ENCODE measurements at places on chromosomes 5 and 9.

GRCh38 chr5:138603249-138603920 lies 28.2 kb upstream of the HSPA9 start:
- DNase-seq = no peak

DNA sequence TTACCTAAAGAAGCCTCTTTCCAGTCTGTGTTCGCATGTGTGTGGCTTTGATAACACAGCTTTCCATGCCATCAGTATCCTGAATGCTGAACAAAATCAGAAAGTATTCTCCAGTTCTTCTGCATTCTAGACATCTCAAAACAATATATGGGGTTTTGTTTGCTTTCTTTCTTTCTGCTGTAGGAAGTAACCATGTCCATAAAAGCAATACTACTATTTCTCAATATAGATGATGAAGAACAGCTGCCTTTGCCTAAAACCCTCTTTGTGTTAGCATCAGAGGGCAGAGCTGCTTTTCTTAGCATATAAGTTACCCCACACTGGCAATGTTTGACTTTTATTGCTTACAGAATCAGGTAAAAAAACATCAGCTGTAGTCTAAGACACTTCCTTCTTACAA lies 963.6 kb downstream of the CDH12 start:
- DNase-seq = no peak

- DNase-seq = no peak
Observed at GRCh38 chr9:108612513-108612912, 243.3 kb downstream of the ACTL7B start.

DNA sequence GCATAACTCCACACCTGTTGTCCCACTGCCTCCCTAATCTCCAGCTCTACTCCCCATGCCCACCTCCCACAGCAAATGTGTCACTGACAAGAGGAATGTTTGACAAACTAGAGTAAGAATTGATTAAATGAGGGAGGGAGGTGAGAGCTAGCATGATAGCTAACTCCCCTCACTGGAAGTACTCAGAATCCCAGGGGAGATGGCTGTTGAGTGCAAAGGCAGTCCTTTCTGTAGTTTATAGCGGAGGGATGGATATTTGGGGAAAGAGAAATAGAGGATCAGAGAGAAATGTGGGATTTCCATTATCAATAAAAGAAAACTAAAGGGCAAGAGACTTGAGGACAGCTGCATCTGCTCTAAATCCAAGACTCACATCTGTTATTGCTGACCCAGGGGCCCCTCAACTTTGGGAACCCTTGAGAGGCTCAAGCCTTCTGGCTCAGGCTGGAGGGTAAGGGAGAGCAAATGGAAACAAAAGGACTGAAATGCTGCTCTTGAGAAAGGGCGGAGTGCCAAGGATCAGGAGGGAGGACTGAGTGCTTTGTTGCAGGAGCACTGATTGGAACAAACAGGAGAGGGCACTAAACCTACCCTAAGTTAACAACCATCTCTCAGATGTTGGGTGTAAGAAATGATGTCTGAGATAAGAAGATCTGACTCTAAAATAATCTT lies 372.1 kb downstream of the NTRK2 start:
- no peak for DNase-seq

- DNase-seq = no peak
Observed at GRCh38 chr5:170296036-170296934, 1.3 kb downstream of the LCP2 start.

DNA sequence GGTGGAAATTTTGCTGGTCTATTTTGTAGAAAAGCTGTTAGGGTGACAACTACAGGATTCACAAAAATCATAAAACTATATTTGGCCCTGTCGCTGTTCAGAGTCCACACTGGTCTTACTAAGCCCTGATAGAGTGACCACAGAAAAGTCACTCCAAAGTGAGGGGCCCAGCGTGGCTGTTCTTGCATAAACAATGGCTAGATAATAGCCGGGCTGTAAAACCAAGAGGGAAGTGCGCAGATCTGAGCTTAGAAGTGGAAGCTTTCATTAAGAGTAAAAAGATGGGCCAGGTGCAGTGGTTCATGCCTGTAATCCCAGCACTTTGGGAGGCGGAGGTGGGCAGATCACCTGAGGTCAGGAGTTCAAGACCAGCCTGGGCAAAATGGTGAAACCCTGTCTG lies 15.5 kb upstream of the CTSL start:
- DNase-seq = no peak

- DNase-seq = no peak
Observed at GRCh38 chr5:148384380-148384737, 601 bp downstream of the FBXO38 start.

GRCh38 chr9:125841444-125841843 lies 94.3 kb downstream of the PBX3 start:
- no peak for DNase-seq

- DNase-seq = no peak
Observed at GRCh38 chr9:136042541-136042940, 52.5 kb downstream of the NACC2 start.

GRCh38 chr5:79349047-79349446 lies 113.1 kb downstream of the JMY start:
- no peak for DNase-seq

DNA sequence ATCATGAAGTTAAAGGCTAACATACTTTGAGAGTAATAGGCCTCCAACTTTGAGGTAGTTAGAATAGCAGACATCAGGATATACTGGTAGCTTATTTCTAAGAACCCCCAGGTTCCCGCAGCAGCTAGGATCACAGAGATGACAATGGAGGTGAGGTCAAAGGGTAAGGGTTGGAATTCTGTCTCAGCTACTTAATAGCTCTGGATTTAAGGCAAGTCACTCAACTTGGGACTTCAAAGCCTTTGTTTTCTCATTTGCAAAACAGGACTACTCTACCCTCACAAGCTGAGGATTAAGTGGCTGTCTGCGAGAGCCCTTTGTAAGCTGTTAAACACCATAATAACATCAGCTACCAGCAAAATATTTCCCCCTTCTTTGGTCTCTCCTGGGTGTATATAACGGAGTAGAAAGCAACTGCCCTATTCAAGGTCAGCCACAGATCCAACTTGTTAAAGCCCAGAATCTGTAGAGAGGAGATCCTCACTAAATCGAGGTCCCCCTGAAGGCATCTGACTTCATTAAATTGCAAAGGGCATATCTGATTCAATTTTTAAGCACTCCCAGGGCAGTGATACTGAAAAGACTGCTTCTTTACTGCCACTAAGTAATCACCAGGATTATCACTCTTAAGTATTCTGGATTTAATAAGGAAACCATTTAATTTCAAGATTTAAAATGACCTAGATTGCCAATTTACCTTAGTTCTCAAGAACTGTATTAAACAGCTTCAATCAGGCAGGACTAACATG lies 104.7 kb downstream of the DCP2 start:
- DNase-seq = no peak

GRCh38 chr5:97525780-97526179 lies 342.7 kb upstream of the RIOK2 start:
- no peak for DNase-seq

GRCh38 chr5:158644301-158644700 lies 455.4 kb downstream of the EBF1 start:
- no peak for DNase-seq

GRCh38 chr5:170275376-170275994 lies 22.1 kb downstream of the LCP2 start:
- peak; percentile 32 for DNase-seq

DNA sequence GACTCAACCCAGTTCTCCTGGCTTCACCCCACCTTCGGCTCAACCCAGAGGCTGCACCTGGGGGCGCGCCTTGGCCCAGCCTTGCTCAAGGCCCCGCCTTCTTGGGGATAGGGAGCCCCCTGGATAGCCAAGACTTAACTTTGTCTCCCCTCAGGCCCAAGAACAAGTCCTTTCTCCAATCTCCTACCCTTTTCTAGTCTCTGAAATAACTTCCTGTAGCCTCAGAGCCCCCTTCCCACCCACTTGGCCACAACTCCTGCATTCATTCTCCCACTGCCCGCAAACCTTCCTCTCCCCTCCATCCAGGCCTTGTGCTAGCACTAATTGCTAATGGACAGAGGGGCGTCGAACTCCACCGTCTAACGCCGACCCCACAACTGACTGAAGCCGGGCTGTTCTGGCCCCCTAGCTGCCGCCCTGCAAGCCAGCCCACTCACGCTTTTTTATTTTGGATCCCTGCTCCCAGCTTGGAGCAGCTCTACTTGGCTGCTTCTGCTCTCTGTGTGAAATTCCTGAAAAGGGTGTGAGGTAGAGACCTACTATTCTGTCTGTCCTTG lies 579 bp upstream of the ASTN2 start:
- no peak for DNase-seq

GRCh38 chr9:117095081-117095480 lies 319.8 kb downstream of the ASTN2 start:
- no peak for DNase-seq

DNA sequence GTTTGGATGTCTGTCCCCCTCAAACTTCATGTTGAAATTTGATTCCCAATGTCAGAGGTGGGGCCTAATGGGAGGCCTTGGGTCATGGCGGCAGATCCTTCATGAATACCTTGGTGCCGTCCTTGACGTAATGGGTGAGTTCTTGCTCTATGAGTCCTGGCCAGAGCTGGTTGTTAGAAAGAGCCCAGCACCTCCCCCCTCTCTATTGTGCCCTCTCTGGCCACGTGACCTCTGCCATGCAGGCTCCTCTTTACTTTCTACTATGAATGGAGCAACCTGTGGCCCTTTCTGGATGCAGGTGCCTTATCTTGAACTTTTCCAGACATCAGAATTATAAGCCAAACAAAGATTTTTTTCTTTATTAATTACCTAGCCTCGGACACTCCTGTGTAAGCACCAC lies 40.7 kb downstream of the FNBP1 start:
- DNase-seq = no peak

DNA sequence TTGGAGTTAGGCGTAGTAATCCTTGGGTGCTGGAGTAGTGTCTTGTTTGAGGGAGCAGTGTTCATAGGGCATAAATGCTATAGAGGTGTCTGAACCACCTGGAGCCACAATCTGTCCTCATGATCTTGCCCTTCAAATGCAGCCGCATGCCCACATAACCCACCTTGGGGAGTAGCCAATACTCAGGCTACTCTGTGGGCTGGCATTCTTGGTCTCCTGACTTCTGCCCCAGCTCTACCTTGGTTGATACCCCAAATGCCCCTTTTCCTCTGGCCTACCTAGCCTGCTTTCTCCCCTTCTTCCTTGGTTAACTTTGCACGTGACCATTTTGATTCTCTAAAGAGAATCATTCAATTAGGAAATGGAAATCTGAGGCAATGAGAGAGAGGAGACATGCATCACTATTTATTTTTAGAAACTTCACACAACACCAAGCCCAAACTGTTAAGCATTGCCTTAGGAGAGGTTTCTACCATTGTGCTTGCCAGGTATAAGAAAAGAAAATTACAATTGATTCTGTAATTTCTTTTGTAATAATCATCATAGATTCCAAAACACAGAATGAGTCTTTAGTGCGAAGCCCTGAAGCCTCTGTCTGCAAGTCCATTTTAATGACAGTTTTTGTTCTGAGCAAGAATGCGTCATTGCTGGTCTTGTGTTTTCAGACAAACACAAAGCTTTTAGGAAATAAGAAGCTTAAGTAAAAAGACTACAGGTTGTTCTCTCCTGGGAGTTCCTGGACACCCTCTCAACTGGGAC lies 135.2 kb downstream of the C9orf152 start:
- no peak for DNase-seq

GRCh38 chr5:125257997-125258396 lies 511.6 kb upstream of the ZNF608 start:
- no peak for DNase-seq

DNA sequence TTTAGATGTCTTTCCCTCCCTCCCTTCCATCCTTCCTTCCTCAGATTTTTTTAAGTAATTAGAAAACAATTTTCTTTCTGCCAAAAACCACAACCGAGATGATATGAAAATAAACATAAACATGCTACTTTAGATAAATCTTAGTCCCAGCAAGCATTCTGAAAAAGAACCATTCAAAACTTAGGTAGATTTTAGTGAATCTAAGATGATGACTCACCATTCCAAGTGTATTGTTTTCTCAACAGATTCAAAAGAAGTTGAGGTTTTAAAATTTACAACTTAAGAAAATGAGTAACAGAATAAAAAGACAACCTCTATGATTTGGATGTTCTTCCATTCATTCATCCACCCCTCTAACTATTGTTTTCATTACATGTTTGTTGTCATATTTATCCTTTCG lies 465.1 kb downstream of the PDE4D start:
- no peak for DNase-seq

DNA sequence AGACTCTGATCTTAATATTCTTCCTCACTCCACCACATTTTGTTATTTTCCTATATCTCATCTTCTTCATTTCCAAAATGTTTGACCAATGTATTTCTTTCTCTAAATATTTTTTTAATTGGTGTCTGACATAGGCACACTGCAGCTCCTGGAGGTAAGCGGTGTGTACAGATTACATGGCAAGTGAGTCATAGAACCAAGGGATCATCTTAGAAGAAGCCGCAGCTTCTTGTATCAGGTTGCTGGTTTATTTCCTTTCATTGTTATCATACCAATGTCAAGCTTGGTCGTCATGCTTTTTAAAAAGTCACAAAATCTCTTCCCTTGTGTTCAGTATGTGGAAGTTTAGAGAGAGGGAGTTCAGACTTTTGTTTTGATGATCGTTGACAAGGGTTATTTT lies 526.1 kb upstream of the CDH18 start:
- no peak for DNase-seq

GRCh38 chr9:18136354-18136994 lies 337.5 kb upstream of the ADAMTSL1 start:
- DNase-seq = no peak

DNA sequence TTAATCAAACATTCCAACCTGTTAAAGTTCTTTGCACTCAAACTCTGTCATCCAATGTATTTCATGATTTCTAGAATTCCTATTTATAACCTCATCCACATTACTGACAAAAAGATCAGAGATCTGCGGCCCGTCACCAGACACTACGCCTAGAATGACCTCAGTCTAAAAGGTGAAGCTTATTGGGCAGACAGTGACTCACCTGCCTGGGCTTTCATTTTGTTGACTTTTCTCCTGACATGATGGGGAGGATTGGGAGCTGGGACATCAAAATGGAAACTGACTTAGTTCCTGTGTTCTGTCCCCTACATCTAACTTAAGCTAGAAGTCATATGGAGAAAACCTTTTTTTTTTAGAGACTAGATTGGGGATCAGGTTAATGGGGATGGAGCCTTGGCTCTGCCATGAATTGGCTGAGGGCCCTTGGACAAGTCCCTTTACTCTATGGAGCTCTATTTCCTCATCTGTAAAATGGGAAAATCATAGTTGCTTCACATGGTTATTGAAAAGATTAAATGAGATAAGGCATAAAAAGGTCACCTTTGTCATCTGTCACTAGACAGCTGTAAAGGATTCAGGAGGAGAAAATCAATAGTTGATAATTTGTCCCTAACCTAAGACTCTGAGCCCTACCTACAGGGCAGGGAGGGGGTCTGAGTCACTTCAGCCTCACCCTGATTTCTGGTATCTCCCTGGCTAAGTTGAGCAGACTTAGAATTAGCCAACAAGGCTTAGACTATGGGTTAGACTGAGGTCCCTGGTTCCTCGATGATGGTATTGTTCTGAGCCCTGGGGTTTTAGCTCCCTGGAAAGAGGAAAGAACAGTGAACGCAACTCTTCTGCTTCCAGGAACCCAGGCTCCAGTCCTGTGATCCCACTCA lies 224.8 kb upstream of the TBC1D2 start:
- DNase-seq = no peak

DNA sequence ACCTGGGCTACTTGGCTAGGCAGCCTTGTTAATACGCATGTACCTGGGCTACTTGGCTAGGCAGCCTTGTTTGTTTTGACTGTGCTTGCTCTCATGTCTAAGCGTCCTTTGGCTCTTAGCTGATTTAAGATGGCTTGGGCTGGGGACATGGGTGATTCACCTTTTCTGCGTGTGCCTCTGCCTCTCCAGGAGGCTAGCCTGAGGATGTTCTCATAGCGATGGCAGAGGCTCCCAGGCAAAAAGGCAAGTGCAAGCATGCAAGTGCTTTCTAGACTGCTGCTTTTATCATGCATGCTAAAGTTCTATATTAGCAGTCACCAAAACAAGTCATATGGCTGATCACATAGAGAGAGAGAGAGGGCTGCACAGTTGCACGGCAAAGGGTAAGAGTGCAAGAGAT lies 300.5 kb downstream of the IRX1 start:
- no peak for DNase-seq
